ENCODE measurements at places on chromosomes 5 and 9.

DNA sequence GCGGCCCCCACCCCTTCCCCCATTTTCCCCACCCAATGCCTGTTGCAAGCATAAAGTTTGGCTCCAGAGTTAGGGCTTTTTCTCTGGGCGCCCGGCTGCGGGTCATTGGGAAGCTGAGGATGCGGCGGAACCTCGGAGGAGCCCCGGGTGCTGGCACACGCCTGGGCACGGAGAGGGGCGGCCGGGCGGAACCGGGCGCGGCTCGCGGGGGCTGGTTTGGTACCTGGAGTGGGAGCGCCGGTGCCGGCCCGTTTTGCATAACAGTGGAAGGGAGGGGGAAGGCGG lies 1.2 kb downstream of the PPARGC1B start:
- peak; percentile 76 for DNase-seq

GRCh38 chr9:125513303-125513667 lies 193.7 kb downstream of the MAPKAP1 start:
- DNase-seq = no peak

- no peak for DNase-seq
These were observed 4.9 kb upstream of the F2R start for GRCh38 chr5:76710991-76711390.

- no peak for DNase-seq
These were observed 169.0 kb downstream of the PTPRD start for GRCh38 chr9:10443868-10444204.

DNA sequence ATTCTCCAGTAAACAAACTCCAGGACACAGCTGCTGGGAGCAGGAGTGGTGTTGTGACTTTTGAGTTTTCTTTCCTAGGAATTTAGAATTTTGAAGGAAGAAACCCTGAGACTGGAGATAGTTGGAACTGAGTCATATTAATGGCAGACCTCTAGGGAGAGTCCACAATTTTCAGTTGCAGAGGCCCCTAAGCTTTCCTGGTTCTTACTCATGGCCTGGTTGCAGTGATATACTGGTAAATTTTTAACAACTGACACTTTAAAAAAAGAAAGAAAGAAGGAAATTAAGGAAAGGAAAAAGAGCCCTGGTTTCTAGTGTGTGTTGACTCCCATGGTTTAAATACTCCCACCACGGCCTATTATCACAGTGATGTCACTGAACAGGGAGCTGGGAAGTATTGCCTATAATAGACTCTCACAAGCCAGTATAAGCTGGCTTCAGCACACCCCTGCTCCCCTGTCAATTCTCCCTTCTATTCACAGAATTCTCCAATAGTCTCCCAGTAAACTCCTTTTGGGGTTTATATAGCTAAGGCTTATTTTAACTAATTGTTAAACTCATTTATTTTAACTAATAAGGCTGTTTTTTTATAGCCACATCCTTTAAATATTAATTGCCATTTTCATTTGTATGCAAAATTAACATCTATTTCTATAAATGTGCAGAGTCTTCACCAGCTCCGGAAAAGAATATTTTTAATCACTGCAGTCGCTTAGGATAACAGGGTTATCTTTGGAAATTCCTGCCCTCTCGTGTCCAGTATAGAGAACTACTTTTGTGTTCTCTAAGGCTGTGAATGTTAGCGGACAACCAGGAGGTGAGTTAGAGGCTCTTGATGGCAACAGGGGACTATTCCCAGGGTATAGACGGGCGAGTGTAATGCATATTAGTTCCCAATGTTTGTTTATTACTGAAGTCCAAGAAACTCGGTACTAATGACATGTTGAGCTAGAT lies 59.7 kb downstream of the GGTA1 start:
- no peak for DNase-seq

DNA sequence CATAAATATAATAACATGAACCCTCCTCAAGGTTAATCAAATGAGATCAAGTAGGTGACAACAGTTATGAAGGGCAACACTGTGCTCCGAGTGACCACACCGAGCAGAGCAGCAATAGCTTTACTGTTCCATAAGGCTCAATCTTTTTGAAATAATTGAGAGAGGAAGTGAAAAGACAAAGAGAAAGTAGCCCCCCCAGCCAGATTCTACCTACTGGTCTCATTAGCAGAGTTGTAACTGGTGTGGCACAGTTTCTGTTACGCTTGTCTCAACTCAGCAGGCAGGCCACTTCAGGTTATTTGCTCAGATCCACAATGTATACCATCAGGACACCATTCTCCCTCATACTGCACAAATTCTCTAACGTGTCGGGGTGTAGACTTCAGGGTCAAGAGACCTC lies 14.0 kb downstream of the PRUNE2 start:
- DNase-seq = no peak

DNA sequence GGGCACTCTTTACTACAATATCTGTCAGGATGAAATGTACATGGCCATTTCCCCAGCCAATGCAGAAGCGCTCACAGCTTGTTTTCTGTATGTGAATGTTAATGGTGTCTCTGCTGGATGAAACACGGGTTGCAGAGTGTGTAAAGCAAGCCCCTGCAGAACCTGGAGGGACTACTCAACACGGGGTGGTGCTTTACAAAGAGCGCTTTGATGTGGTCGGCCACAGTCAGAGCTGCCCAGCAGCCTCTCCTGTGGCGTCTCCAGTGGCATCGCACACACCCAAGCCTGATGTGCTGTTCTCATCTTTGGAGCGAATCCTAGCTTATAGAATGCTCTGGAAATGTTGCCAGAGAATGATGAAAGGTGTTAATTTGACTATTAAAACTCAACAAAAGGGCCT lies 162.7 kb upstream of the NFIL3 start:
- no peak for DNase-seq
